ENCODE measurements at places on chromosomes 4 and X.

GRCh38 chr4:65670331-65671031 lies at the start of gene EPHA5:
Gene EPHA5 (minus strand): TSS chr4:65670489. CDS start chr4:65669742, 747 bp downstream.
- DNase-seq: peak; percentile 55

- DNase-seq: no peak
These were observed 7.2 kb downstream of the PPM1K start for GRCh38 chr4:88276952-88277710.

DNA sequence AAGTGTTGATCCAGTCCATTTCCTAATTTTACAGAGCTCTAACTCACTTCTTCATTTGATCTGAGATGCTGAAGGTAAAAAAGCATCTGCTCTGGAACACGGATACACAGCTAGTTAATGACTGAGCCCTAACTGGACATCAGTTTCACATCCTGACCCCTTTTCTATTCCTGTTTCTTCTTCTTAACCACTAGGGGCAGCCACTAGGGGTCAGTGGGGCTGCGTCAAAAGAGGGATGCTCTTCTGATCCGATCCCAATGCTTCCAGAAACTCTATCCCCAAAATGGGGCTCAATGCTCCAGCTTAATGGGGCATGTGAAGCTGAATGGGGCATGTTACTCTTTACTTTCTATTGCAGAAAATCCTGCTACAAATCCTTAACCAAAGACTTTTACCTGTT lies 33.4 kb upstream of the PHKA2 start:
- no peak for DNase-seq

GRCh38 chr4:128582427-128582870 lies 227.1 kb upstream of the JADE1 start:
- DNase-seq: no peak

DNA sequence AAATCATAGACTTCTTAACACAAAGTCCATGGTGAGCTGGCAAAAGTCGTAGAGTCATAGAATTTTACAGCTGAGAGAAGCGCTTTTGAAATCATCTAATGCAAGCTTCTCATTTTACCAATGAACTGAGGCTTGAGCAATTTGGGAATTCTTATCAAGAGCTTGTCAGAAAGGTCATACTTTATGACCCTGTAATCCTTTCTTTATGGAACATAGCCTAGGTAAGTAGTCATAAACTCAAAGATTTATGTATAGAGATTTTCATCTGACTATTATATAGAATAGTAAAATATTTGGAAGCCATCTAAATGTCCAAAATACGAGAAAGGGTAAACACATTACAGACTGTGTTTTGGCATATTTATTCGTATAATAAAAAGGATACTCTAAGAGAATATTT lies 563.5 kb downstream of the PCDH7 start:
- DNase-seq: no peak

- no peak for DNase-seq
These were observed 62.8 kb downstream of the FAM193A start for GRCh38 chr4:2599304-2599654.

DNA sequence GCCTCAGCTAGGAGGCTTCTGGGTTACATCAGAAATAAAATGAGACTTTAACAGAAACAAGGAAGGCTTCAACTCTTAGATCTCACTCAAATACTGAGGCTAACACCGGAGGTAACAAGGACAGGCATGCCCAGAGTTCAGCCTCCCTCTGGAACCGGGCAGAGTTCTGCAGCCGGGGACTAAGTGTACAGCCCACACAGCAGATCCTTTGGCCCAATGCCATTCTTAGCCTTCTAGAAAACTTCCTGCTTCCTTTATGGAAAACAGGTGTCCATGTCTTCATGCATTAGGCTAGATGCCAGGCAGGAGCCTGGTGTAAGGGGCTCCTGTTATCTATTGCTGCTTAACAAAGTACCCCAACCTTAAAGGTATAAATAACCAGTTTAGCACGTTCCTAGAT lies 369.7 kb downstream of the BCOR start:
- DNase-seq: no peak

GRCh38 chr4:149523039-149523438 lies 292.6 kb downstream of the IQCM start:
- DNase-seq: no peak

GRCh38 chr4:77376788-77377460 lies 219.9 kb downstream of the CCNG2 start:
- DNase-seq: no peak

GRCh38 chr4:145075742-145076468 lies 22.1 kb downstream of the ANAPC10 start:
- DNase-seq: no peak

DNA sequence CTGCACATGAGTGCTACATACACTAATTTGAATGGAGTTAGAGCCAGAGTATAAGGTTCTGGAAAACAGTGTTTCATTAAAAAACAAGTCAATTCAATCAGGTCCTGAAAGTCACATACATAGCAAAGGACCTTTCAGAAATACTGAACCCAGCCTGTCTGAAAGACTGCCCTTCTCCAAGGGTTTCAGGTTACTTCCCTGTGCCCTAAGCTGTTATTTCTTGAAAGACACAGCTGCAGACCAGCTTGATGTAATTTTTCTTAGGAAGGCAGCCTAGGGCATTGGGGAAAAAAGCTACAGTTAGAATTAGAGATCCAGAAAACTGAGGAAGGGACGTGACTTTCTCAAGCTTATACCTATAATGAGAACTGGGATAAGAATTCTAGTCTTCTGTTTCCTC lies 155.9 kb upstream of the MAOA start:
- DNase-seq: no peak

DNA sequence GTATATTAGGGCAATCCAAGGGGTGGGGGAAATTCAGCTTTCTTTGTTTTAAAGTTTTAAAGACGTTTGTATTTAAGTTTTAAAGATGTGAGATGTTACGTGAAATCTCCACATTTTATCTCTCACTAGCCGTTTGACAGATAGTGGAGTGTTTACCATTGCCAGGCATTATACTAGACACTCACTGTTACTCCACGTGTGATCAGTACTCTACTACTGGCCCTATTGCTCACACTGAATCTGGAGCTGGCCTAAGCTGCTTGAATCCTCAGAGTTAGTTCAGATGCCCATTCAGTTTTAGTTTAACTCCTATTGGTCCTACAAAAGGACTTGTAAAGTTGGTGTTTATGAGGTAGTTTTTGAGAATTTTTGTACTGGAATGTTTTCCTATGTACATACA lies 4.5 kb downstream of the ADAD1 start:
- DNase-seq: no peak

DNA sequence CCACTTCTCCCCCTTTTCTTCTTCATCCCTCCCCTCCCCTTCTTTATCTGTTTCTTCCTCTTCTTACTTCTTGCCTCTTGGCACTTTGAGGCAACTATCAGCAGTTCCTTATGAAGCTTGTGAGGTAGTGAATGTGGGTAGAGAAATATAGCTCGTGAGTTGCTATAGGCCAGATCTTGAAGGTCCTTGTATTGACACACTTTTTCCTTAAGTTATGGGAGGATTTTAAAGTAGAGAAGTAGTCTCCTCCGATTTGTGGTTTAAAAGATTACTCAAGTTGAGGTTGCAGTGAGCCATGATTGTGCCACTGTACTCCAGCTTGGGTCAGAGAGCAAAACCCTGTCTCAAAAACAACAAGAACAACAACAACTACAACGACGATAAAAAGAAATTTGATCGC lies 3.4 kb upstream of the RRAGB start:
- DNase-seq: no peak

DNA sequence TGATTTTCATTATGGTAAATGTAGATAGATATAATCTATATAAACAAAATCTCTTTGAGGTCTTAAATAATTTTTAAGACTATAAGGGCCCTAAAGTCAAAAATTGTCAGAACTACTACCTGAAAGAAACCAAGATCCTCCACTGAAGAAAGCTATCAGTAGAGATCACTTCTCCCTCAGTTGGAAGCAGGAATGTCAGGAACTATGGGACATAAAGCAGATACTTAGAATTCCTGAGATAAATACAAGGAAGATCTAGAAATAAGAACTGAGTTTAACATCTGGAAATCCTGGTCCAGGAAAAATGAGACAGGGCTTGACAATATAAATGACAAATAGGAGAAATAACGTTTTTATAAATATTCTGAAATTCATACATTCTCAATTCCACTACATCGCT lies 97.2 kb downstream of the ADAMTS3 start:
- DNase-seq: no peak

GRCh38 chr4:157616741-157617472 lies 396.4 kb downstream of the GRIA2 start:
- no peak for DNase-seq

GRCh38 chr4:137015426-137016409 lies 516.6 kb downstream of the PCDH18 start:
- DNase-seq: peak; percentile 28

- DNase-seq: no peak
These were observed 71.1 kb downstream of the MAP9 start for GRCh38 chr4:155305619-155306018.

GRCh38 chr4:86338521-86338920 lies 21.3 kb downstream of the MAPK10 start:
- DNase-seq: no peak

GRCh38 chr4:2047031-2047660 lies 12.0 kb upstream of the NAT8L start:
- DNase-seq: no peak

GRCh38 chr4:55928846-55929245 lies 19.9 kb upstream of the CEP135 start:
- DNase-seq: no peak

DNA sequence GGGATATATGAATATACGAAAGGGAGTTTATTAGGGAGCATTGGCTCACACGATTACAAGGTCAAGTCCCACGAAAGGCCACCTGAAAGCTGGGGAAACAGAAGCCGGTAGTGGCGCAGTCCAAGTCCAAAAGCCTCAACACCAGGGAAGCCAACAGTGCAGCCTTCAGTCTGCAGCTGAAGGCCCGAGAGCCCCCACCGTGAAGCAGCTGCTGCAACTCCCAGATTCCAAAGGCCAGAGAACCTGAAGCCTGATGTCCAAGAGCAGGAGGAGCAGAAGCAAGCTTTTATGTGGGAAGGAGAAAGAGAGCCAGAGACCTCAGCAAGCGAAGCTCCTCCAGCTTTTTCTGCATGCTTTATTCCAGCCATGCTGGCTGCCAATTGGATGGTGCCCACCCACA lies 275.8 kb downstream of the PTTG2 start:
- no peak for DNase-seq

GRCh38 chr4:110795971-110796370 lies 173.1 kb upstream of the PITX2 start:
- DNase-seq: no peak

- DNase-seq: no peak
These were observed 1381.5 kb upstream of the ADGRL3 start for GRCh38 chr4:59818656-59819055.

- no peak for DNase-seq
These were observed 152.7 kb upstream of the AADAT start for GRCh38 chr4:170242471-170242870.

DNA sequence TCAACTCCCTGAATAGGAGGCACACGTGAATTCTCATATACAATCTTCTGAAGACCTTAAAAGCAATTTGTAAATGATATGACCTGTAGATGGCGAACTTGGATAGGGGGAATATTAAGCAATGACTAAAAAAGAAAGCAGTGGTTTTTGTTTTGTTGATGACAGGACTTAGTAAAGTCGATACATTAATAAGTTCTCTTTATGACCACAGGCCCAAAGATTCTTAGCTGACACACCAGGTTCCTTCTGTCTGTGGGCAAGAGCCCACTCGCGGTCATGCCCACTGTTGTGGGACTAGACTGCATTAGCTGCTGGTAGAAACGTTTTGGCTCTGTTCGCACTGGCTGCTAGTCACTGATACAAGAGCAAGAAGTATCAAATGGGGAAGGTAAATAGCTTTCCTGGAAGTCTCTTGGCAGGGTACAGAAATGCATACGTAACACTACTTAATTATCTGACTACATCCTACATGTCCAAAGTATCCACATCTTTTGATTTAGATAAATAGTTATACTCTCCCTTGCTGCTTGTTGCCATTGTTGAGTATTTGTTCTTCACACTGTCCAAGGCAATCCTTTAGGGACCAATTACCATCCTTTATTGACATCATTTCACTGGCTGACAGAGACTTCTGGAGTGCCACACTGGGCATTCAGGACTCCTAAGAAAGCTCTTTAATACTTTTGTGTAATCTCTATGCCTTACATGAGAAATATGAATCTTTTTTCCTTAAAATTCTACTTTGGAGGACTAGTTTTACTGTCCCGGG lies 31.0 kb downstream of the ALPK1 start:
- DNase-seq: peak; percentile 63

- no peak for DNase-seq
These were observed 28.8 kb downstream of the NEK1 start for GRCh38 chr4:169583563-169583962.

DNA sequence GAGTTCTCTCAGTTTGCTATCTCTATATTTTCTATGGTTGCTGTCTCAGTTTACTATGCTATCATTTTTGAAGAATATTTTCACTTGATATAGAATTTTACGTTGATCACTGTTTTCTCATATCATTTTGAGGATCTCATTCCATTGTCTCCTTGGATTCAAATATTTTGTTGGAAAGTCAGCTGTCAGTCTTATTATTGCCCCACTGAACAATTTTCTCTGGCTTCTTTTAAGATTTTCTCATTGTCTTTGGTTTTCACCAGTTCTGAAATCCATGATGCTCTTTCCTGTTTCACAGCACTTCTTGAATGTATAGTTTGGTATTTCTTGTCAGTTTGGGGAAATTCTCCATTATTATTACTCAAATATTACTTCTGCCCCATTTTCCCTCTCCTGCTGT lies 81.1 kb downstream of the ENPP6 start:
- DNase-seq: no peak

- peak; percentile 56 for DNase-seq
These were observed 34.1 kb downstream of the ART3 start for GRCh38 chr4:76108467-76109181.

GRCh38 chr4:145580906-145581305 lies 38.3 kb upstream of the MMAA start:
- no peak for DNase-seq

- DNase-seq: no peak
These were observed 343.7 kb downstream of the MID1IP1 start for GRCh38 chrX:39144956-39145355.

- no peak for DNase-seq
These were observed 36.8 kb upstream of the TNIP3 start for GRCh38 chr4:121200795-121201472.

- DNase-seq: no peak
These were observed 35.4 kb downstream of the FABP2 start for GRCh38 chr4:119286377-119287002.

DNA sequence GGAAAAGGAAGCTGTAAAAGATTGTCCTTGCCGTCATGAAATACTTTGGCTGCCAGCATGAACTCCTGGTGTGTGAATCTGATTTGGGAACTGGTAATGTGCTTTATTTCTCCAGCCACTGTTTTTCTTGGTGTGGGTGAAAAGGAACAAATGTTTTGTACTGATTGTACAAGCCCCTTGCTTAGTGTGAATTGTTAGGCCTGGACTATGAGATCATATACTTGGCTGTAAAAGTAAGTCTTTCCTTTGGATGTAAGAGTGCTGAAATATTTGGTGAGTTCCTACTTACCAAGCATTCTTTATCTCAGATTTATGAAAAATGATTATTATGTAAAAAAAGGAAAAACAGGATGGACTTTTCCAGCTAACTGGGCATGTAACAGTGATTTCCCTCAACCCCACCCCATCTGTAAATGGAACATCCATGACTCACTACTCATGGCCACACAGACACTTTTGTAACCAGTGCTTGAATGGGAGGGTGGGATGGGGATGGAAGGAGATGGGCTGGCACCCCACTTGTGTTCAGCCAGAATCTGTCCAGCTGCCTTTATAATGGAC lies 6.3 kb downstream of the FNIP2 start:
- DNase-seq: no peak

- DNase-seq: no peak
These were observed 10.7 kb downstream of the MED12 start for GRCh38 chrX:71128915-71129765.
